CMK (cell line): ENCODE measurements at places on chromosomes 12 and 14.

DNA sequence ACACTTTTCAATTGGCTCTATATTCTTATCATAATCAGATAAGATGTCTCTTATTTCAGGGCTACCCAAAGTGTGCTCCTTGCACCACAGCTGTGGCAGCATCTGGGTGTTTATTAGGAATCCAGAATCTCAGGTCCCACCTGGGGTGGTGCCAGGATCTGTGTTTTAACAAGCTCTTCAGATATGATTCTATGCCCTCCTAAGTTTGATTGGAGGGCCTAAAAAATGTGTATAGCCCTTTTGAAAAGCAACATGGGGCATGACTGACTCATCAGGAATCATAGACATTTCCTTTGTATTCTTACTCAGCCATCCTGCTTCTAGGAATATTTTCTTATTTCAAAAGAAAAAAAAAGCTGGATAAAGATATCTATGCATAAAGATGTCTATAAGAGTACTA lies 103.1 kb downstream of the HELB start:
- DNase-seq: no peak

DNA sequence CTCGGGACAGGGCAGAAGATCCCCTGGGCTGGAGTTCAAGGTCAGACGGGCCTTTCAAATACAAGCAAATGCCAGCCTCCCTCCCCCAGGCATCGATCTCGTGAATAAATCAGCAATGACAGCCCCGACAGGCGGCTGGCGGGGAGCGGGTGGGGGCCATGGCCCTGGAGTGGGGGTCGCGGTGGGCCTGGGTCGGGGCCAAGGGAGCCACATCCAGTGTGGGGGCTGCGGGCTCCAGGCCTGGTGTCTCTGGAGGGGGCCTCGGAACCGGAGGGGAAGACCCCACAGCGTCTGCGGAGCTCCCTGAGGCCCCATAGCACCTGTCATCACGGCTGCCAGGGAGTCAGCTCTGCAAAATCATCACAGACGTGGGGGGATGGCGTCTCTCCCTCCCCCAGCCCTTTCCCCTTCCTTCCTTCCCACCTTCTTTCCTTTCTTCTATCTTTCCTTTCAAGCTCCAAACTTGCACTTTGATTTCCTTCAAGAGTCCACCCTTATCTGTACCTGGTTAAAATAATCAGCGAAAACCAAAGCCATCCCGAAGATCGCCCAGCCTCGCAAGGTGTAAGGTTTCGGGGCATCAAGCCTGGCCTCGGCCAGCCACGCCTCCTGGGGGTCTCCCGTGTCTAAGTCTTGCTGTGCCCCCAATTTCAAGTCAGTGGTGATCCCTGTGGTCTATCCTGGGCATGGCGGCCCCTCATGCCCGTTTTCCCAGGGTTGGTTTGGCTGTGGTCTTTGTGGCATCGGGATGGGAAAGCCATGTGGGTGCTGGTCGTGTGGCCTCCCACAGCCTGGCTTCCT lies 92.1 kb downstream of the NOC4L start:
- DNase-seq: no peak

GRCh38 chr12:8622646-8623045 lies 10.0 kb upstream of the AICDA start:
- DNase-seq: no peak

DNA sequence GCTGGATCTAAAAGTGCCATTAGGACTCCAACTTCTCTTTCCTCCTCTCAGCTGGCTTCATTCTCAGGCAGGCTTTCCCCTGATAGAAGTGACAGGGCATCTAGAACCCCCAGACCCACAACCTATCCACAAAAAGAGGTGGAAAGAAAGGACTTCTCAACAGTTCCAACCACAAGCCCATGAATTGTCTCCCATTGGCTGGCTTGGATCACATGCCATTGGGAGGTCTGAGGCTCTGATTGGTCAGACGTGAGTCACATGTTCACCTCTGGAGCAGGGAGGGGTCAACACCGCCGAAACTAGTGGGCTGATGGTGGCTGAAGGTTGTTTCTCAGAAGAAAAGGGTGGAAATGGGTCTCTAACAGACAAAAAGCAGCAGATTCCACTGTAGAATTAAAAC lies 47.2 kb downstream of the DRAM1 start:
- no peak for DNase-seq

- no peak for DNase-seq
These were observed 33.2 kb upstream of the VPS37B start for GRCh38 chr12:122929148-122929538.

DNA sequence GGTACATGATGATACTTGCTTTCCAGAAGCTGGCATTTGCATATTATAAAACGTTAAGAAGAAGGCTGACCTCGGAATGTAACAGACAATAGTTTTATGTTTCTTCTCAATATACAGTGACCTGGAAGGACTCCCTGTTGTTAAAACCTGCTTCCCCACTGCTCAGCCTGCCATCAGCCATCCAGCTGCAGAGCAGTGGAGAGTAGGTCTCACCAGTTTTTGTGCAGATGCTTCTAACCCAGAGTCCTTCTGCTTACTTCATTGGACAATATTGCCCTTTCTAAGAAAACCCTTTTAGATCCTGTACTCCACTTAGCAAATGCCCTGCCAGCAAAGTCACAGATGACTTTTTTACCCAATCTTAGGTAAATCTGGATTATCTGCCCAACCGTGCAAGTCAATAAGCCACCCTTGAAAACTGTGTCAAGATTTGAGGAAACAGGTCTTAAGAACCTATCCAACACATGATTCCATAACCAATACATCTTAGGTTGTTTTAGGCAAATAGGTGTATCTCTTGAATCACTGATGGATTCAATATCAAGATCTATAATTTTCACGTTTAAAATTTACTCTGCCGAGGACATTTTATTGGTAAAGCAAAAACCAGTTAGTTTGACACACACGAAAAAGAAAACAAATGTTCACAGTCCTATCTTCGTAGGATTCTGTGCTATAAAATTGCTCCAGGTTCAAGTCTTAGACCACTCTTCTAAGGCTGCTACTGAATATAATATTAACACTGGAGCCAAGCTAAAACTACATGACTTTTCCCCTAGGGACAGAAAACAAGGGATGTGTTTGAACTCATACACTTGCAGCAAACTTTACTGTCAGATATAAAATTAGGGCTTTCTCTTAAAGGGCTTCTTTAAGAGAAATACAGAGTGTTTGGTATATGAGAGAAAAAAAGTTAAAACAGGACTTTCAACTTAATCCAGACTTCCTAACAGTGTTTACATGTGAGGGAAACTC lies 5.7 kb downstream of the PHLDA1 start:
- no peak for DNase-seq

DNA sequence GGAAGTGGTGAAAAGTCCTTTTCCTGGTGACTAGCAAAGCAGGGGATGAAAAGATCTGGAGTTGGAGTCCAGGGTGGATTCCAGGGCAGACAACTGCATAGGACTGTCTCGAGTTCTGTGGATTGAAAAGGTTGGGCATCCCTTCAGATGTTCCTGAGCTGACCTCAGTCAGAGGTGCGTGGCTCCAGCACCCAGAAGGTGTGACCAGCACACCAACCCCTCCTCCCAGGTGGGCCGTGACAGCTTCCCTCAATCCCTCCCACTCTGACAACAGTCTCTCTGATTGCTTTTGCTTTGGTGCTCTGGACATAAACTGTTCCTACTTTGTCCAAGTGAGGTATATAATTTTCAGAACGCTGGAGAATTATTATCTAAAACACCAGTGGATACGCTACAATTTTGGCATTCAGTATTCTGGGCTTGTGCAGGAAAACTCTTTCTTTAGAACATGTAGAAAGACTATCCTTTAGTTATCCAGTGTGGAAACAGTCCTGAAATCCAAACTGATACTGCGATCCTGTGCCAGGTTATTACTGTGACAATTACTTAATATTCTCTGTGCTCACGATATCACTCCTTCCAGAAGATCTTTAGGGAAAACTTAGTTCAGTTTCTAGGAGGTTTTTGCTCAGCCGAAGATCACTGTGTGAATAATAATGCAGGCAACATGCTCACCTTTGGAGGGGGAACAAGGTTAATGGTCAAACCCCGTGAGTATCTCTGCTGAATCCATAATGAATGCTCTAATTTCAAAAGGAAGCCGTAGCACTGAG lies 87.9 kb downstream of the DAD1 start:
- DNase-seq: no peak

GRCh38 chr14:91400696-91401095 lies 16.9 kb downstream of the CCDC88C start:
- DNase-seq: no peak

- DNase-seq: no peak
These were observed 9.1 kb upstream of the HOXC13 start for GRCh38 chr12:53929527-53929926.

DNA sequence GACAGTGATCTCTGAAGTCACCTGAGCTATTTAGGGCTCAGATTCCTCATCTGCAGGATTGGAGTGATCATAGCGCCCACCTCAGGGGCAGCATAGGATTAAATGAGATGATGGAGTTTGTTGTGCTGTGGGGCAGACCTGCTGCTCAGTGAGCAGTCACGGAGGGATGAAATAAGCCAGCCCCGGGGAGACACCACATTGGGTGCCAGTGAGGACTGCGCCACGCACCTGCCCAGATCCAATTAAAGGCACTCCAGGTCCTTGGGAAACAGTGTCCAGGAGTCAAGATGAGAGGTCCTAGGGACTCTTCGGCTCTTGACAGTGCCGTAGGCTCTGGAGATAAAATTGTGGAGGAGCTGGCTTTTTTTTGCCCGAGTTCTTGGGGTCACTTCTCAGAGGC lies 166.2 kb downstream of the ADGRD1 start:
- DNase-seq: no peak

DNA sequence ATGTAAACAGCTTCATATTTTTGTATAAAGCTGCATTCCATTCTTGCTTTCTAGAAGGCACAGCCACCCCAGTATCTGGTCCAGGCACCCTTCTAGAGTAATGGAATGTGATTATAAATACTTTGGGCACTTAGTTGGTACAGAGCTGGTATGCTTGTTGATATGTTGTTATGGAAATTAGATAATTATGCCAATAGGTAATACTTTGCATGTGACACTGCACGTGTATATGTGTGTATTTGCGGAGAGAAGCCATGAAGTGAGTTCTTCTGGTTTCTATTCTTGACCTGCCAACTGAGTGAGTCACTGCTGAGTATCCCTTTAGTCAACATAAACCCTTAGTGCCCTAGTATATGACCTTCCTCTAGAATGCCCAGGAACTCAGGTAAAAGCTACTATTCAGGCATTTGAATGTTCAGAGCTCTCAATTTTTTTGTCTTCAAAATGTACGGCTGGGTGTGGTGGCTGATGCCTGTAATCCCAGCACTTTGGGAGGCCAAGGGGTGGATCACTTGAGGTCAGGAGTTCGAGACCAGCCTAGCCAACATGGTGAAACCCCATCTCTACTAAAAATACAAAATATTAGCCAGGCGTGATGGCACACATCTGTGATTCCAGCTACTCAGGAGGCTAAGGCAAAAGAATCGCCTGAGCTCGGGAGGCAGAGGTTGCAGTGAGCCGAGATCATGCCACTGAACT lies 6.2 kb upstream of the TCP11L2 start:
- DNase-seq: no peak

- DNase-seq: no peak
These were observed 167.2 kb upstream of the GSC start for GRCh38 chr14:94936901-94937685.

- DNase-seq: no peak
These were observed 143.7 kb downstream of the ASCL4 start for GRCh38 chr12:107917912-107918800.

DNA sequence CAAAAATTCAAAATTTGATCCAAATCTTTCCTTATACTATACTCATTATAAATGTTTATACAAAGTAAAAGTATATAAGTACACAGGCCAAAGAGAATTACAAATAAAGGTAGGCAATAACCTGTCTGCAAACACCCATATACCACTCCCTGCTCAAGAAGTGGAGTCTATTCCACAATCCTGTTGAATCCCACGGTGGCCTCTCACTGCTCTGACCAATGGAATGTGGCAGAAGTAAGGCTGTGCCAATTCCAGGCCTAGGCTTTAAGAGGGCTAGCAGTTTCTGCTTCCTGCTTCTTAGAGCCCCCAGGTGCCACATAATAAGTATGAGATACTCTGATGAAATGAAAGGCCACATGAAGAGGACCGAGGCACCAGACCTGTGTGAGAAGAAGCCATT lies 79.8 kb upstream of the CFL2 start:
- DNase-seq: no peak

DNA sequence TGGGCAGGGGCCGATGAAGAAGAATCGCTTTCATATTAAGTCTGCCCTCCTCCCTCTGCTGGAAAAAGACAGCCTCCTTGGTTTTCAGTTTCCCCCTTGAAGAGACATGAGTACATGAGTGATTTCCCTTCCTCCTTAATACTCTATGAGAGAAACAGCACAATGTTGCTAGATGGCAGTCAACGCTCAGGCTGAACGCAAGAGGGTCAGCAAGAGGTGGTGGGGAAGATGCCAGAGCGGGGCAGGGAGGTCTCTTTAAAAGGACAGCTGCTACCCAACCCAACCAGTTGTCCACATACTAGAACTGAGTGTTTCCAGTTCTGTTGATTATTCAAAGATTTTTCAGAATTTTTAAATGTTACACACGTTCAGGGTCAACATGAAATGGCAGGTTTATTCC lies 22.8 kb downstream of the CRACR2A start:
- no peak for DNase-seq

DNA sequence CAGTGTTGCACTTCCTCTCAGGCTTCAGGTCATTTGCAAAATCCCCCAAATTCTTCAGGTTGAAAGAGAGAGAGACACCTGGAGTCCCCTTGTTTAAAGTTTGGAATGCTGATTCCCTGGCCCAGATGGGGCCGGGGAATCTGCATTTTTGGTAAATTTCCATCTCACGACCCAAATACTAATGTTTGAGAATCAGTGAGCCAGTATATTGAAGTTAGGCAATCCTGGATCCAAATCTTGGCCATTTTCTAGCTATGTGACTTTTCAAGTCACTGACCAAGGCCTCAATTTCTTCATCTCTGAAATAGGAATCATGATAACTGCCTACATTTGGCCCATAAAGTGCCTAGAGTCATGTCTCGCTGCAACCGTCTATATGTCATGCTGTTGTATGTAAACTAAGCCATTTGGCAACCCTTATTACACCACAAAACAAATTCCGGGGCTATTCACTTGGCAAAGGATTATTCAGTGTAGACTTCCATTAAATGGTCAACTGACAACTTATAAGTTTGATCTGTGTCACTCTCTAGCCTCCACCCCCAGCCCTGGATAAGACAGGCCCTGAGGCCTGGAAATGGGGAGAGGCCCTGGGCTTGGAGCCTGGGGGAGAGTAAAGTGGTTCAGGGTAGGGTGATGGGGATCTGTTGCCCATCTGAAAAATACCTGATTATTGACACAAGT lies 3.7 kb upstream of the ZFP36L1 start:
- no peak for DNase-seq

GRCh38 chr12:1838205-1838993 lies 18.0 kb downstream of the LRTM2 start:
- no peak for DNase-seq

DNA sequence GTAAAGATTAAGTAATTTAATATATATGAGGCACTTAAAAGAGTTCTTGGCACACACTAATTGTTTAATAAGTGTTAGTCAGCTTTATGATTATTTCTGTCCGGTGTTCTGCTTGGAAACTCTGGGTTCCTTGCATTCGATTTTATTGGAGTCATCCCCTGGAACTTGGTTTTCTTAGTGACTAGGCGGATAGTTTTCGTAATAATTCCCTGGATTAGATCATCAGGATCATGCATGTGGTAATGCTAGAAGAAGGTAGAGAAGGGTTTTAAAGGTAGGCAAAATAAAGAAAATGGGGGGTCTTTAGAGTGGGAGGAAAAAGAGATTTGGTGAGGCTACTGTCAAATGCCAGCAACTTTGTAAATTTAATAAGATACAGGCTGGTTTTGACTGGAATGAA lies 88.4 kb downstream of the MYF5 start:
- DNase-seq: no peak

GRCh38 chr12:94284046-94284445 lies 135.7 kb downstream of the PLXNC1 start:
- DNase-seq: no peak

GRCh38 chr12:25689996-25690501 lies 137.0 kb upstream of the LMNTD1 start:
- no peak for DNase-seq
